ENCODE measurements at places on chromosomes 3 and 15.
A peak's percentile ranks its signal among the peaks of the same experiment; 100 is the strongest.

- no peak for DNase-seq
These were observed 52.0 kb downstream of the DZIP1L start for GRCh38 chr3:138063416-138063815.

GRCh38 chr15:37394402-37395099 lies 294.2 kb upstream of the MEIS2 start:
- DNase-seq: no peak

GRCh38 chr15:52181938-52182780 lies 9.0 kb downstream of the GNB5 start:
- no peak for DNase-seq

DNA sequence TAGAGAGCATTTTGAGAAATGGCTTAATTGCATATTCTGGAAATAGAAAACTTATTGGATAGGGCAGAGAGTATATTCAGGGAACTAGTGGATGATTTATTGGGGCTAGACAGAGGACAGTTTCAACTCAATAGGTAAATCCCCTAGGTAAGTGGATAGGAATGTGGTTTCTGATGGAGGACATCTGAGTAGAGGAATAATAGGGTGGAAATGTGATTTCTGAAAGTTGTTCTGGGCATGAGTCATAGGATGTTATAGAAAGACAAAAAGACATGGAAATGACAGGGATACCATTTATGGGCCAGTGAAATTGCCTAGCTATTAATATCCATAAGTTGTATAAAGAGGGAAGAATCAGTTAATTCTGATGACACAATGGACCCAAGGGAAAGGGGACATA lies 563.3 kb upstream of the GOLIM4 start:
- DNase-seq: no peak

GRCh38 chr3:3015185-3016089 lies 94.7 kb downstream of the IL5RA start:
- DNase-seq: no peak

GRCh38 chr15:48861813-48862431 lies 16.0 kb upstream of the EID1 start:
- peak; percentile 72 for DNase-seq

- DNase-seq: no peak
These were observed 65.7 kb upstream of the PROK2 start for GRCh38 chr3:71850654-71851053.

- peak; percentile 72 for DNase-seq
These were observed 77.8 kb upstream of the HES1 start for GRCh38 chr3:194058189-194058571.

- DNase-seq: no peak
These were observed 48.3 kb upstream of the IQSEC1 start for GRCh38 chr3:13121553-13122001.

DNA sequence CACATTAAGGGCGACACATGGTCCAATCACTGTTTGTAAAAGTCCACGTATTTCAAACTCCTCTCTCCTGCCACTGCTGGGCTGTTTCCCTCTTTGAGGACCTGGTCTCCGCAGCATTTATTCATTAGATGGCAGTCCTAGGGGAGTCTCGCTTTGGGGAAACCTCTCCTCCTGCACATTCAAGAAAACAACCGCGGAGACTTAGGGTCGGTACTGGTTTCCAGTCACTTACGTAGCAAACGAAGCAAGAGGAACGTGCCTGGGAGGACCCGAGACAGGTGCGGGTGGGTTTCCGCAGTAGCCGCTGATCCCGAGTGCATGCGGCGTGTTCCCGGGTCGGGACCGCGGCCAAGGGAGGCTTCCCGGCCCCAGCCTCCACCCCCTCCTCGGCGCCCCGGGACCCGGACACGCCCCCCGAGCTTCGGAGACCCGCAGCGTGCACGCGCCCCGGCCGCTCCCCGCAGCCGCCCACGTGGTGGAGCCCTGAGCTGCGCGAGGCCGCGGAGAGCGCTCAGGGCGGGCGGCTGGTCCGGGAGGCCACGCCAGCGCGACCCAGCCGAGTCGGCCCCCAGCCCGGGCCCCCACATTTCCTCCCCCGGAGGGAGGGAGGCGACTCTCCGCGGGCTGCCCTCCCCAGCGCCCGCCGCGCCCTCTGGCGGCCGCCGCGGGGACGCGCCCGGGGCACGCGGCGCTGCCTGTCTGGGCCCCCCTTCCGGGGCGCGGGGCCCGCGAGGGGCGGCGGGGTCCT lies 1.1 kb upstream of the IGF1R start:
- DNase-seq: peak; percentile 62

DNA sequence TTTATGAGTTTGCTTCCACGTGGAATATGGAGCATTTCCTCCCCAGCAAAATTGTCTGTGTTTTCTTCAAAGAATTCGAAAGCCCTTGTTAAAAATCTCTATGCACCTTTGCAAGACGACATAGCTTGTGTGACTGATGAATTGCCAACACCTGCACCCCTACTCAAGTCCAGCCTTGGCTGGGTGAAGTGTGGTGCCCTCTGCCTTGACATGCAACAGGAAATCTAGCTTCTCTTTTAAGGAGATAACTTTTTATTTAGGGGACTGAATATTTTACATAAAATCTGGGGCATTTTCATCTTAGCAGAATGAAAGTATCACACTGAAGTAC lies 647 bp downstream of the HMG20A start:
- no peak for DNase-seq

GRCh38 chr15:90844696-90845095 lies 23.7 kb upstream of the FURIN start:
- no peak for DNase-seq

DNA sequence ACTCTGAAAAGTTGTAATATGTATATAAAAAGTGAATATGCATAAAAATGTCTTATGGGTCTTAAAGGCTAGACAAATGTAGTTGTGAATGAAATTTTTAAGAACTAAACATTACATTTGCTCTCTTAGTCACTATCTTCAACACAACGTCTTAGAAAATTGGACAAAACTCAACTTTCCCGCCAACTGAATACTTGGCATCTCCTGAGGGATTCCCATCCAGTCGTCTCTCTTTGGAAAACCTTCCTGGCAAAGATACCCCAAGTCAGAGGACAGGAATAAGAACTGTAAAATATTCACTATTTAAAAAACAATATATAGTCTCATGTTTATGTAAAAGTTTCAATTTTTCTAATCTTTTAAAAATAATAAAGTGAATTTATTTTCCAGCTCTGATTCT lies 354.8 kb downstream of the GRM7 start:
- no peak for DNase-seq

DNA sequence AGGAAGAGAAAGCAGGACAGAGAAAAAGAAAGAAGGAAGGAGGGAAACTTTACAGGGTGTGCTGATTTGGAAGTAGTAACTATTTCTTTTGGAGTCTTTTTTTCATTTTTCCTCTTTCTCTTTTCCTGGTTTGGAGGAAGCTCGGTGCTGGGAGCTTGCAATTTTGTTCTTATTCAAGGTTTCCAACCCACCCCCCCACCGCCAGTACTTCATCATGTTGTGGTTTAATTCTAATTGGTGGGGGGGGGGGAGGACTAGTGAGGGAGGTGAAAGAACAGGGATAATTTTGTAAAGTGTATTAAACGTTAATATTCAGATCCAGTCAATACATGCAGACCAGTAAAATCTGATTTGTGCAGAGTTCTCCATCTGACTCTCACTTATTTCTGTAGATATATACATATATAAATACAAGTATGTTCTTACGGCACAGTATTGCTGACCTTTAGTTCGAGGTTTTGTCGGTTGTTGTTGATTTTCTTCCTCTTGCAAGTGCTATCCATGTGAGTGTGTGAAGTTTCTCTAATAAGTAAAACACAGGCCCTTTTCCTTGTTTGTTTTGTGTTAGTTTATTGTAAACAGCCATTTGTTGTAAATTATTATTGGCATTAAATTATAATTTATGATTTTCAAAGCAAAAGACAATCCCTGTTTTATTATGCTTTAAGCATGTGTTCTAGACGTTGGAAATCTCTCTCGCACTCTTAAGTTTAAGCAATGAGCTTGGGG lies 9.3 kb downstream of the NR2F2 start:
- no peak for DNase-seq

- peak; percentile 79 for DNase-seq
These were observed 56.3 kb upstream of the EPHB3 start for GRCh38 chr3:184505076-184505878.

DNA sequence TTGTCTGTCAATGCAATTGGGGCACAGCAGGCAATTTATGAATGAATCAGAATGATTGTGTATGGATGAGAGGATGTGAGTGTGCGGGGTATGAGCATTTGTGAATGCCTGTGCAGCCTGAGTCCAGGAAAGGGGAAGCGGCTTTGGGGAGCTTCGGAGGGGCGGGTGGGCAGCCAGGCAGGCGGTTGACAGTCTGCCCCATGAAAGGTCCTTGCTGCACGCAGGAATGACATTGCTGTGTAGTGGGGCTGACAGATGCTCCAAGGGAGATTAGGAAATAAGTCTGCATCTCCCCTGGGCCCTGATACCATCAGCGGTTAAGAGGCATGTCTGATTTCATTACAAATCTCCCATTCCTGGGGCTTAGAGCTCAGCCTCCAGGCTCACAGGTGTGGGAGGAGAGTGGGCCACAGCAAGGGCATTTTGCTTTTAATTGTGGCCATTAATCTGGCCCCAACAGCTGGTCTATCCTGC lies 26.4 kb upstream of the TSPAN3 start:
- no peak for DNase-seq

DNA sequence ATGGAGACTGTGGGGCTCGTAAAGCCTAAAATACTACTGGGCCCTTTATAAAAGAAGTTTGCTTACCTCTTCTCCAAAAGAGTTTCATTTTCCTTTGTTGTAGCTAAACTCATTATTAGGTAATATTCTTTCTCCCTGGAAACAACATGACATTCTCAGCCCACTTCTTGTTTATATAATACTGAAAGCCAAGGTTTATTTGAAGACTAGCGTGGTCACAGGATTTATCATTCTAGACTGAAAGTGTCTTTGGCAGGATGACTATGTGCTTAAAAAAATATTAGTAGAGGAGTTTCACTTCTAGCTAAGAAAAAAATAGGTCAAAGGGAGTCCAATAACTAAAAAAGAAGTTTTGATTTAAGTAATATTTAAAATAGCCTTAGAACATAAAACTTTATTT lies 1085.2 kb upstream of the CADM2 start:
- DNase-seq: no peak

GRCh38 chr15:58590236-58590635 lies 158.4 kb downstream of the LIPC start:
- DNase-seq: no peak

DNA sequence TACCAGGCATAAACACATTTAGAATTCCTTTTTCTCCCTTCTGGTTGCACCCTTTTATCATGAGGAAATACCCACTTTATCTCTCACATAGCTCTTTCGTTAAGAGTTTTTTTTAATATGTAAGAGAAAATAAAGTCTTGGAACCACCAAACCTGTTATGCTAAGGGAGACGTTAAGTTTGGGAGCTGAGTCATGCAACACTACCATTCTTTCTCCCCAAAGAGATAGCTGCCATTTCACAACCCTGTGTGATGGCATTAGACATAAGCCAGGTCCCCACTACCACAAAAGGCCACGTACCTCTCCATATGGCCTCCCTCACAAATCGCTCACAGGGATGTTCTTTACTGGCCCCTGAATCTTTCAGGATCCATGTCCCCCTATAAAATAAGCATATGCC lies 7.6 kb upstream of the NIPA1 start:
- DNase-seq: no peak

DNA sequence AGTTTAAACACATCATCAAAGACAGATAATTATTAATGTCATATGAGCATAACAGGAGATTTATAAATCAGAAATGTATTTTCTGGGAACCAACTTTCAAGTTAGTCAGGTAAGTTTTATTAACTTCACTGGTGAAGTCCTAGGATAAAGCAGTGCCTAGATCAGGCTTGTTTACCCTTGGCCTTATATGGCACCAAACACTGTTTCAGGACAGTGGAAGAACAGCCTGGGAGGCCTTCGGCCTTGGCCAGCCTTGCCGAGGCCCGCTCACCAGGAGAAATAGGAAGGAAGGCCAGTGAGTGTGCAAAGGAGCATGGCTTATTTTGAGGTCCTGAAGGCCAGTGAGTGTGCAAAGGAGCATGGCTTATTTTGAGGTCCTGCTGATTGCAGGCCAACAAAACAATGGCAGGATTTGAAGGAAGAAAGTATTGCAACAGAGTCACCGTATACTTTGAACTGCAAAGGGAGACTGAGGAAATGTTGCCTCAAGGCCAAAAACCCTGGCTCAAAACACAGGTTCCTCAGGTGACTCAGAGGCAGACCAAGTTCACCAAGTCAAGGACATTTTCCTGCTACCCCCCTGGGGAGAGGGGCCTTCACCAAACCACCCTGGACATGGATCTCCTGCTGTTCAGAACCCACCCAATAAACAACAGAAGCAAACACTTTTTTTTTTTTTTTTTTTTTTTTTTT lies 174.3 kb downstream of the TP63 start:
- no peak for DNase-seq

GRCh38 chr3:64023861-64024223 lies 548 bp upstream of the PSMD6 start:
- DNase-seq: no peak

DNA sequence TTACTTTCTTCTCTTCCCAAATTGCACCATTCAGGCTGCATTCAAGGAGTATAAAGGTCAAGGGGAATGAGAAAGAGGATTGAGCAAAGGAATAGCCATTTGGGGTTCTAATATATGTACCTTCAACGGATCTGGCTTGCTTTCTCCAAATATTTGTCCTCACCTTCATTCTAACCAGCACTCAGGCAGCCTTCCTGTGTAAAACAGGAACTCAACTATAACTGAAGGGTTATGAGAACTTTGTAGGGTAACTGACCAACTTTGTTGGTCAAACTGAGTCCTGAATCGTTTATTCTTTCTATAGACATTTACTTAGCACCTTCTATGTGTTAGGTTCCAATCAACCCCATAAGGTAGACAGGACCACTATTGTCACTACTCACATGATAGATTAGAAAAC lies 5.1 kb upstream of the CPOX start:
- no peak for DNase-seq

- DNase-seq: no peak
These were observed 3.2 kb upstream of the CSPG5 start for GRCh38 chr3:47581835-47582234.

Data from fibroblast of skin of right biceps (primary cell).